ENCODE measurements at places on chromosomes 1 and 21.

- no peak for DNase-seq
Observed at GRCh38 chr1:232501854-232502253, 128.1 kb downstream of the SIPA1L2 start.

GRCh38 chr1:160489513-160490261, 33.4 kb downstream of the SLAMF6 start:
- DNase-seq: no peak

- DNase-seq: no peak
Observed at GRCh38 chr21:45576838-45577737, 34.8 kb upstream of the SLC19A1 start.

DNA sequence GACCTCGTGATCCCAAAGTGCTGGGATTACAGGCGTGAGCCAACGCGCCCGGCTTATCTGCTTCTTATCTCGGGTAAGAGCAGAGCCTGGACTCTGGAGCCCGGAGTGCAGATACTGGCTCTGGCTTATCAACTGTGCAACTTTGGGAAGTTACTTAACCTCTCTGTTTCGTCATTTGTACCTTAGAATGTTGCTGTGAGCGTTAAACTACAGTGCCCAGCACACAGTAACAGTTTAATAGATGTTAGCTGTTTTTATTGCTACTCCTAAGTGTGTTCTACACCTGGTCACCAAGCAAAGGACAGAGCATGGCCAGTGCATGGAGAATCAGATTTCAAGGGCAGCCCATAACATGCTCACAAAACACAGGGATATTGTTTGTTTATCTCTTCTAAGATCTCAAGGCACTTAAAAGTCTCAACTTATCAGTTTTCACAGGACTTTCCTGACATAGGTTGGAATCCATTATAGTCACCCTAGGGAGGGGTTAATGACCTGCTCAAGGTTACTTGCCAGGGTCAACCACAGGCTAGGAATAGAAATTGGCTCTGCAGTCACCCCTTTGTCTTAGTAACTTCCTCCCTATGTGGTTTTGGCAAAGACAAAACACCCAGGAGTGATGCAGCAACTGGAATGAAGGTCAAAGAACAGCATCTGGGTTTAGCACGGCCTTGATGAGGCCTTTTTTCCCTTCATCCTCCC, 22.5 kb upstream of the SRP9 start:
- peak; percentile 93 for DNase-seq

DNA sequence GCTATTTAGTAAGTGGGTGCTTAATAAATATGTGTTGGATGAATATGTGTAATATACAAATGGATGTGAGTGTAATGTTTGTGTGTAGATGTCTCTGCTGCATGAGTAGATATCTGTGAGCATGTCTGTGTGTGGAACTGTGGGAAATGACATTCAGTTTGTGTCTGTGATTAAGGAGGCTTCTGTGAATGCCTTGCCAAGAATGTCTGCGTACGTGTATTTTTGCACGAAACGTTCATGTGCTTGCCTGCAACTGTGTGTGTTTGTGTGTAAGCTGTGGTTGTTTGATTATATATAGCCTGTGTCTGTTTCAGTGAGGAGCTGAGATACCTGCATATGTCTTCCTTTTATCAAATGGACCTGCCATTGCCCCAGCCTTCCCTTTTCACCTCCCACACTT, 13.8 kb downstream of the DMBX1 start:
- no peak for DNase-seq

DNA sequence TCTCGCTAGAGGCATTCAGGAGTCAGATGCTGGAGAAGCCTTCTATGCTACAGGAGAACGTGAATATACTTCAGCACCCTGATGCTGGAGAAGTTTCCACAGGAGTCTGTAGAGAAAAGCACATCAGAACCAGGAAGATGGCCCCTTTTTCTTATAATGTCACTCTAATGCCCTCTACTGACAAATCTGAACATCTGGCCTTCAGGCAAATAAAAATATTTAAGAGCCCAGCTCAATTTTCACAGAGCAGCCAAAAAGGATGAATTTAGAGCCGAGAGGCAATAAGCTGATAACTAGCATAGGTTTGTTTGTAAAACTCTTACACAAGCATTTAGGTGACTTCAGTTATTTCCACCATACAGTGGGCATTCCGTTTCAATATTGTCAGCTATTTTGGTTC, 3.8 kb upstream of the RRP15 start:
- no peak for DNase-seq

GRCh38 chr1:165543532-165544438, at the start of gene LRRC52:
TSS of gene LRRC52 (plus strand) at chr1:165544000. CDS start at chr1:165544297, 297 bp downstream.
- no peak for DNase-seq

DNA sequence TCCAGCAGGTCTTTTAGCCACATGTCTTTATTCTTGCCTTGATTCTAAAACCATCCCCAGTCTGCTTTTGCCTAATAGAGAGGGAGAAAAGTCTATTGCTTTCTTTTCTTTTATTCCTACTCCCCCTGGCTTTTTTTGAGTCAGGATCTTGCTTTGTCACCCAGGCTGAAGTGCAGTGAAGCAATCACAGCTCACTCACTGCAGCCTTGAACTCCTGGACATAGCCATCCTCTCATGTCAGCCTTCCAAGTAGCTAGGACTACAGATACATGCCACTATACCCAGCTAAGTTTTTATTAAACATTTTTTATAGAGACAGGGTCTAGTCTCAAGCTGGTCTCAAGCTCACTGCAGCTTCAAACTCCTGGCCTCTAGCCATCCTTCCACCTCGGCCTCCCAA, 72.5 kb upstream of the PAXBP1 start:
- no peak for DNase-seq

- DNase-seq: peak; percentile 75
Observed at GRCh38 chr1:2276803-2277580, 48.9 kb downstream of the SKI start.

DNA sequence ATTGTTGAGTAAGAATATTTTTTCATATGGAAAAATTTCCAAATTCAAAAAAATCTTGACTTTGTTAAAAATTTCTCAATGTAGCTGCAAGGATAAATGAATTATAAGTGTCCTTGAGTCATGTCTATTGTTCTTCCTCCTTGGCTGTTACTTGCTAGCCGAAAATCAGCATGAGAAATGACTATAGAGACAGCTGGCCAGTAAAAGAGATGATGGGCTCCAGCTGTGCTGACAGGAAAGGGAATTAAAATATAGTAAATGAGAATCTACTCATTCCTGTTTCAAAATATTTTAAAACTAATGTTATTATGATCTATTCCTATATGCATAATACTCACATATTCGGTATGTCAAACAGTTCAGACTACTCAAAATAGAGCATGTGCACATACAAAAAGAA, 1292.6 kb downstream of the BRINP3 start:
- DNase-seq: no peak

- DNase-seq: peak; percentile 91
Observed at GRCh38 chr1:53734650-53735211, 4.2 kb downstream of the GLIS1 start.

GRCh38 chr1:245437369-245438062, 282.7 kb downstream of the KIF26B start:
- no peak for DNase-seq

- no peak for DNase-seq
Observed at GRCh38 chr1:29114654-29115053, 9.0 kb downstream of the TMEM200B start.

DNA sequence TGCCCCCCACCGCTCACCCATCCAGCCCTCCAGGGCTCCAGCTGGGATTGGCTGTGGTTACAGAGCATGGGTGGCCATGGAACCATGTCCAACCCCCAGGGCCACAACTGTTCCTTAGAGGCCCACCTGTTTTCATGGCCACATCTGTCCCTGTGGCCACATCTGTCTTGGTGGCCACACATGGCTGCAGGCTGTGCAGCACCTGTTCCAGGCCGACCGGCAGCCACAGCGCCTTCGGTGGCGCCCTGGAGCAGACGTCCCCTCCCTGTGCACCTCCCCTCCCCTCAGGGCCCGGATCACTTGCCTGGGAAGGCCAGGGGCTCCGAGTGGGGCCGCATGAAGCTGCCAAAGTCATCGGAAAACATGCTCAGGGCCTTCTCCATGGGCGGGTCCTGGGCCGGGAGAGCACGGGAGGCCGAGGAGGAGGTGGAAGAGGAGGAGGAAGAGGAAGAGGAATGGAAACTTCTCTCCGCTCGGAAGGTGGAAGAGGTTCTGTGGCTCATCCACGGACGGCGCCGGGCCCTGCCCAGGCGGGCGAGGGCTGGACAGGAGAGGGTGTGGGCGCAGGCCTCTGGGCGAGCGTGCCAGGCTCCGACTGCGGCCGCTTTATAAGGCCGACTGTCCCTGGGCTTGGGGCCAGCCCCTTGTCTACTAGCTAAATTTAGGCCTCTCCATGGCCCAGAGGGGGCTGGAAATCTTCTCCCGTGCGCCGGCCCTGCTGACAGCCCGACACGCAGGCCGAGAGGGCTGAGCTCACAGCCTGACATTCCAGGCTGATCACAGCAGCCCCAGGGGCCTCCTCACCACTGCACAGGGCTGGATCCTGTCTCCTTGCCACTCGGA, at the start of gene HSPB7:
HSPB7 (minus strand) TSS at position 583 of the 843 bp plus-strand sequence; CDS start at position 503, 80 bp downstream.
- DNase-seq: peak; percentile 91

DNA sequence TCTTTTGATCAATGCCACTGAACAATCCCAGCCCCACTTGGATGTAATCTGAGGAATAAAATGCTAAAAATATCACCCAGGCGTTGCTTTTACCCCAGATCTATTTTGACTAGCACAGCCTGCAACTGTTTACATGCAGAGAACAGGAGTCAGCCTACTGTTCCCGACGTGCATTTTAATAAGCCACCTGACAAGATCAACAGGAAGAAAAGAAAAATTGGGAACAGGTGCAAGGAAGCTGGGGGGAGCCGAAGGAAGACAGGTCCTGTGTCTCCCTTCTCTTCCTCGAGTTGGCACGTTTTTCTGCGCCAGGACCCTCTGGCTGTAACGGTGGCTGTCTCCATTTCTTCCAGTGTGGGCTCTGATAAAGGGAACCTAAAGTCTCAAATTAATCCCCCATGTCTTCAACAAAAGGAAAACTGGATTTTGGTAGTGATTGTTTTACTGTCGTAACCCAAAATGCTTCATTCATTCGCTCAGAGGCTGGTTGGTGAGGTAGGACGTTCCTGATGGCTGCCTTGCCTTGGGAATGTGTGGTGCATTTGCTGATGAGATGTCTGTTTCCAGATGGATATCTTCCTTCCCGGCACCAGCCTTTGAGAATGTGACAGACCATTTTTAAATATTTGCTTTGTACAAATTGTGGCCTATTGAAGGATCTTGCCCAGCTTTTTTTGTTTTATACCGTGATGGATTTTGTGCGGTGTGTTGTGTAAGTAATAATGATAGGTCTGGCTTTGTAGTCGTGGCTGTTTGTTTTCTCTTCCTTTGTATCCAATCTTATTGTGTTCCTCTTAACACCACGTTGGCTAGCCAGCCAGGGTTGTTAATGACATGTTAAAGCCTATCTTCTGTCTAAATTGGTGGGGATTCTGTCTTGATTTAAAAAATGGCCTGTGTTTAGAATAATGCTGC, 117.5 kb downstream of the C1orf21 start:
- no peak for DNase-seq

GRCh38 chr1:53560581-53561502, 101.6 kb downstream of the DMRTB1 start:
- DNase-seq: no peak

DNA sequence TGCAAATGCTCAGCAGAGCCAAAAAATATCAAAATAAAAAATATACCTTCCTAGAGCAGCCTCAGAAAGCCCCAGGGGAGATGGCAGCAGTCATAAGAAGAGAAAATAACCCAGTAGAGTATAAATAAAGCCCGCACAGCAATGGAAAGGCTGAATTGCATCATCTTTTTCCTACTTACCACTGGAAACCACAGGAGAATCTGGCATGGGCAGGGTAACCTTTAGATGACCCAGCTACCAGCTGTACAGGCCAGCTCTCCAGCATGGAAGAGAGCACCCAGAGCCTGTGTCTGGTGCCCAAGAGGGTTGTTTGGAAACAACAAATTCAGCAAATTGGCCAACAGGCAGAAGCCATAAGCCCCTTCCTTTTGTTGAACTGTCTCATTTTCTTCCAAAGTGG, 253.1 kb downstream of the OMA1 start:
- no peak for DNase-seq

DNA sequence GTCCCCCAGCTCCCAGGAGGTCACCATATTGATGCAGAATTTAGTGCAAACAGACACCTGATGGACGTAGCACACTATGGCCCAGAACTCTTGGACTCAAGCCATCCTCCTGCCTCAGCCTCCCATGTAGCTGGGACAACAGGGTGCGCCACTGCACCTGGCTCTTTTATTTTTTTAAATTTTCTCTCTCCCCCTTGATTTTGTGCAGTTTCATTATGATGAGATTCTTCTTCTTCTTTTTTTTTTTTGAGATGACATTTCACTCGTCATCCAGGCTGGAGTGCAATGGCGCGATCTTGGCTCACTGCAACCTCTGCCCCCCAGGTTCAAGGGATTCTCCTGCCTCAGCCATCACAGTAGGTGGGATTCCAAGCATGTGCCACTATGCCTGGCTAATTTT, 63.8 kb downstream of the RPS6KA1 start:
- no peak for DNase-seq

GRCh38 chr1:22643928-22644327, 495 bp downstream of the C1QC start:
- DNase-seq: no peak

GRCh38 chr1:226629210-226629895, 80.8 kb downstream of the STUM start:
- no peak for DNase-seq

- DNase-seq: no peak
Observed at GRCh38 chr1:190579552-190580193, 102.0 kb upstream of the BRINP3 start.

DNA sequence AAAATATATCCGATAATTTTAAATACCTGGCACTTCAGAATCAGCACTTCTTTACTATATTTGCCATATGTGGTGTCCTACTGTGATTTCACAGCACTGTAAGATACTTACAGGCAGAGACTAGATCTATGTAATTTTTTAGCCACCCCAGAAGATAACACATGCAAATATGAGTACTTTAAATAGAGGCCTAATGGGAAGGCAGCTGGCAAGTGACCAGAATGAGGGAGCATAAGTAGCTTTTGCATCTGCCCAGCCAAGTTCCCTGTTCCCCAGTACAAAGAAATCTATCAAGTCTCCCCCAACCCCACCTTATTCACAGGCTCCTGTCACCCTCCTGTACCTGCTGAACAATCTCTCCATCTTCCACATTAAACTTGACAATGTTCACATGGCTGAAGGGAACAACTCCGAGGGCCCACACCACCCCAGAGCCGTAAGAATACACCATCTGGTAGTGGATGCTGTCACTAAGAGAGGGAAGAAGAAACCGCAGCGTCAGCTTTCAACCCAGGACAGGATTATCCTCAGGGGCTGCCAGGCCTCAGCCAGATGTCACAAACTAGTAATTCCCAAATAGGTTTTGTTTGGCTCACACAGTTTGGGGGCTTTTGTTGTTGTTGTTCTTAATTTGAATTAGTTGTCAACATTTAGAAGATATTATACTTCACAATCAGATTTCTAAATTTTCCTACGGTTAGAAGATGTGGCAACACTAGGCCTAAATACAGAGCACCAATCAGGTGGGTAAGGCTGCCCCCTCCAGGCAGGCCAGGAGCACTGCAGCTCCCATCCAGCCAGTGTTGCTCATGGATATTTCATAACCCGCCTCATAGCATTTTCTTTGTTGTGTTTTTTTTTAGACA, 10.4 kb downstream of the EMC1 start:
- peak; percentile 57 for DNase-seq

All from foreskin fibroblast (primary cell).